Prostate gland (tissue), 2 donors: ENCODE measurements at places on chromosomes 5 and 9. TPM values are rescaled to one million over a fixed set of nuclear protein-coding genes. Genes with fewer than 3 reads are reported as not detected.

- H3K27ac ChIP-seq, result no peak overlapping the region
- no peak overlapping the region for H3K4me3 ChIP-seq
- H3K27me3 ChIP-seq, result no peaks in the 10 kb centered on the region
- DNase-seq, result peak; percentile 66
These were observed 97.5 kb downstream of the COL5A1 start for GRCh38 chr9:134738869-134739659.

GRCh38 chr9:125835655-125836054 is 88.5 kb downstream of the PBX3 start:
- H3K4me3 ChIP-seq, result no peak overlapping the region
- DNase-seq, result no peak

GRCh38 chr5:147966326-147966725 is 60.0 kb upstream of the C5orf46 start:
- H3K36me3 ChIP-seq, result no peaks in the 10 kb centered on the region
- H3K4me1 ChIP-seq, result no peaks in the 10 kb centered on the region
- H3K27ac ChIP-seq, result no peak overlapping the region
- no peak for DNase-seq
- H3K4me3 ChIP-seq, result no peak overlapping the region

DNA sequence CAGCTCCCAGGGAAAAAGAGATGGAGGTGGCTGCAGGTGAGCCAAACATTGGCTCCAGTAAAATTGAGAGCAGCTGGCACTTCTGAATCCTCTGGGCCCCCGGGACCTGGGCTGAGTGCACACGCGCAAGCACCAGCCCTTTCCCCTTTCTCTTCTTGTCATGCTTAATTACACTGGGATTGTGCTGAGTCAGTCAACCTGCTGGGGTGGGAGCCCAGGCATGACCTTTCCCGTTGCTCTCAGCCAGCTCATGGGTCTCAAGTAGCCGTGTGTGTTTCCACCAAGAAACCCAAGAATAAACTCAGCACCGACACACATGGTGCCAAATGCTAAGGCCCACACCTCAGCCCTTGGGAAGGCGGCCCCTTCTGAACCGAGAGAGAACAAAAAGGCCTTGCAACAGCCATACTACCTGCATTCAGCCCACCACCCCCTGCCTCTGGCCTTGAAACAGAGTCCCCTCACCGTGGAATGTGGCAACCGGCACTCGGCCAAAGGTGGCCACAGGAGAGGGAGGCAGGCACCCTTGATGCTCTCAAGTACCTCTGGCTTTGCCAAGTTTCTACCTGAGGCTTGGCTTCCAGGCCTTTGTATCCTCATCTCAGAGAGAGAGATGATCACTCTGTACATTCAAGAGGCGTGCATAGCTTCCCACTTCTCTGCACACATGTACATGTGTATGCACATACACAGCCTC is 28.1 kb downstream of the SLIT3 start:
- DNase-seq, result no peak
- peaks cover 3% of the 10 kb centered on the region for H3K4me1 ChIP-seq
- no peak overlapping the region for H3K4me3 ChIP-seq
- H3K27me3 ChIP-seq, result no peaks in the 10 kb centered on the region
- H3K27ac ChIP-seq, result no peak overlapping the region

DNA sequence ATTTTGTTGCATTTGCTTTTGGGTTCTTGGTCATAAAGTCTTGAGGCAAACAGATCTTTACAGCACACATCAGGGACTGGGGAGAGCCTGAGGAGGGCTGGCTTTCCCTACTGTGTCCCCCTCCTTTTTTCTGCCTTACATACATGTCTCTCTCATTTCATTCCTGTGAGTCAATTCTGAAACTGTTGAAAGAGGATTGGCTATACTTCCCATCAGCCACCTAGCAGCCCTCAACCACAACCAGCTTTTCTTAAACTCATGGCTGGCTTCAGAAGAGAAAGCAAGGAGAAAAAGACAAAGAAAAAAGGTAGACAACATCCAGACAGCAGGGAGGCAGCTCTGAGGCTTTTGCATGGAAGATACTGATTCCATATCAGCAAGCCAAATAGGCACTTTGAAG is 374.8 kb upstream of the KIF2A start:
- no peaks in the 10 kb centered on the region for H3K36me3 ChIP-seq
- no peak overlapping the region for H3K4me3 ChIP-seq
- H3K27ac ChIP-seq, result no peak overlapping the region
- no peaks in the 10 kb centered on the region for H3K27me3 ChIP-seq

Gene ADRA1B
- 0.74 TPM for total RNA-seq

Gene ZFP2
- 4.5 TPM for total RNA-seq

GRCh38 chr5:37615184-37615583 is 224.7 kb downstream of the GDNF start:
- no peak for DNase-seq
- H3K4me3 ChIP-seq, result no peak overlapping the region
- H3K36me3 ChIP-seq, result no peaks in the 10 kb centered on the region
- H3K27ac ChIP-seq, result no peak overlapping the region
- no peaks in the 10 kb centered on the region for H3K27me3 ChIP-seq

Gene RELL2
- 7.2 TPM for total RNA-seq

Gene FBN2
- 0.82 TPM for total RNA-seq

DNA sequence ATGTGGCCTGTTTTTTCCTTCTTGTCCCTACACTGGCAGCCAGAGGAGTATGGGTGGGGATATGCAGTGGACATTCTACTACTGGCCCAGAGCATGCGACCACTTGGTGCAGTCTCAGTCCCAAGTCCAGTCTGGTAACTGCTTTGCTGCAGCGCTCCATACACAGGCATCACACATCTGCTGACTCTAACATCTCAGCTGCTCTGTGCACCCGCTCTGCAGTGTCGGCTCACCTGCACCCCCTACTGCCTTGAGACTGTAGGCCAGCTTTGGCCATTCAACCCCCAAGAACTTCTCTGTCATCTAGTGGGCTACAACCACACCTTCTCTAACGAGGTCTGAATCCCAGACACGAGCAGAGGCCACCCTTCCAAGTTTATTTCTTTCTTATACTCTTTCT is 46.4 kb upstream of the SLCO6A1 start:
- H3K36me3 ChIP-seq, result no peaks in the 10 kb centered on the region
- no peak for DNase-seq
- no peaks in the 10 kb centered on the region for H3K4me1 ChIP-seq
- no peak overlapping the region for H3K4me3 ChIP-seq

GRCh38 chr9:127153501-127153900 is 31.1 kb upstream of the ANGPTL2 start:
- H3K27me3 ChIP-seq, result no peaks in the 10 kb centered on the region
- H3K36me3 ChIP-seq, result no peaks in the 10 kb centered on the region
- no peaks in the 10 kb centered on the region for H3K4me1 ChIP-seq
- no peak for DNase-seq

Gene EFCAB9
- not detected for total RNA-seq

DNA sequence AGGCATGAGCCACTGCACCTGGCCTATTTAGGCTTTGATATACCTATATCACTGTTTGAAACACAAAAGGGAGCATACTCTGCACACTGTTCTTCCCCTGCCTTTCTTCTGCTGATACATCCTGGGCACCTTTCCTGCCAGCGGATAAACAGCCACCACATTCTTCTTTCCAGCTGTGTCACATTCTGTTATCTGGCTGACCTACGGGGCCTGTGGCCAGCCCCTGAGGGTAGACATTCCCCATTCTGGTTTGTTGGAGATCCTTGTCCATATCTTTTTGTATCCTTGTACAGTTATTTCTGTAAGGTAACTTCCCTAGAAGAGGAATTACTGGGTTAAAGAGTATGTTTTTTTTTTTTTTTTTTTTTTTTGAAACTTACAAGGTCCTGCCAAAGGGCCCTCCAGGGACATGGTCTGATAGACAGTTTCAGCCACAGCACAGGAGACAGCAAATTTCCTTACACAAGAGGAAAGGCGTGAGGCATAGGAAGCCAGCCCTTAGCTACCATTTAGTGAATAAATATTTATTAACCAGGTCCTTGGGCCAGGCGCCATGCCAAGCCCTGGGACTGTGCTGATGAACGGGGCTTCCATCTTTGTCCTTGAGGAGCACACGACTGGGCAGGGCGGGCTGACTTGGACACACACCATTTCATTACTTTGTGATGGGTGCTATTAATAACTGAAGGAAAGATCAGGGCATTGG is 57.8 kb downstream of the ERGIC1 start:
- H3K4me3 ChIP-seq, result no peak overlapping the region
- no peaks in the 10 kb centered on the region for H3K4me1 ChIP-seq
- no peak for DNase-seq
- peaks cover 6% of the 10 kb centered on the region for H3K36me3 ChIP-seq
- peak overlapping the region; percentile 58 for H3K27ac ChIP-seq

DNA sequence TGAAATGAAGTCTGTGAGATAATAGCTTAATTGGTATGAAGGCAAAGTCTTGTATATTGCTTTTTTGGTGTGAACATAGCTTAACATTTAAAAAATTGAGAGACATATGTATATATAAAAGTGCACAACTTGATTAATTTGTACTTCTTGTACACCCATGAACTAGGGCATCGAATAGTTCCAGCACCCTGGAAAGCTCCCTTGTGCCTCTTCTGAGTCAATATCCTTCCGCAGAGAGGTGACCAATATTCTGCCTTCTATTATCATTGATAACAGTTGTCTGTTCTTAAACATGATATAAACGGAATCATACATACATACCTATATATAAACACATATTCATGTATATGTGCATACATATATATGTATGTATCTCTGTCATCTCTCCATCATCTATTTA is 185.4 kb downstream of the PHF2 start:
- peaks cover 1% of the 10 kb centered on the region for H3K27me3 ChIP-seq
- no peaks in the 10 kb centered on the region for H3K4me1 ChIP-seq
- DNase-seq, result no peak
- no peak overlapping the region for H3K4me3 ChIP-seq

Gene TMEFF1
- 1.7 TPM for total RNA-seq

DNA sequence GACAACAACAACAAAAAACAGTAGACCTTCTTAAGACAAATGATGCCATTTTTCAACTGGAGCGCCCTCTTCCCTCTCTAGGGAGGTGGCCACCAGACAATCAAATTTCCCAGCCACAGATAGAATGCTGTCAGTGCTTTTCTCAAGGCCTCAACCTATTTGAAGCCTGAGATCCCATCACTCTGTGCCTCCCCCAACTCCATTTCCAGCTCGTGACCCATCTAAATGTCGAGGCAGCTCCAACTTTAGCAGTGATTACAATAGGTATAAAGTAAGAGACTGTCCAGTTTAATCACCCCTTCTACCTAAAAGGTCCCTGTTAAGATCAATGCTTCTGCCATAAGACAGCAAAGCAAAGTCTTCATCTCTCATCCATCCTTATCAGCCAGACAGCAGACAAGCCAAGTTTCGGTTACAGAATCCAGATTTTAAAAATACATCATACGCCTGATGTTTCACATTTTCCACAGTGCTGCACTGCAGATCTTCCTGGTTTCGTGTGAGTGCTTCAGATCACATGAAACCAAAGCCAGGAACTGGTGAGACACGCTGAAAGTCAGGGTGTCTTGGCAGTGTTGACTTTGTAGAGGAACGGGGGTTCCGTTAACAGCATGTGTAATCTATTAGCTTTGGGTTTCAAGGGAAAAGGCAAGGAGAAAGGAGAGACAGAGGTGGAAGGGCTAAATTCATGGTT is 447.8 kb downstream of the ENC1 start:
- H3K4me1 ChIP-seq, result no peaks in the 10 kb centered on the region
- no peak overlapping the region for H3K4me3 ChIP-seq
- H3K36me3 ChIP-seq, result no peaks in the 10 kb centered on the region
- H3K27me3 ChIP-seq, result no peaks in the 10 kb centered on the region
- H3K27ac ChIP-seq, result no peak overlapping the region

DNA sequence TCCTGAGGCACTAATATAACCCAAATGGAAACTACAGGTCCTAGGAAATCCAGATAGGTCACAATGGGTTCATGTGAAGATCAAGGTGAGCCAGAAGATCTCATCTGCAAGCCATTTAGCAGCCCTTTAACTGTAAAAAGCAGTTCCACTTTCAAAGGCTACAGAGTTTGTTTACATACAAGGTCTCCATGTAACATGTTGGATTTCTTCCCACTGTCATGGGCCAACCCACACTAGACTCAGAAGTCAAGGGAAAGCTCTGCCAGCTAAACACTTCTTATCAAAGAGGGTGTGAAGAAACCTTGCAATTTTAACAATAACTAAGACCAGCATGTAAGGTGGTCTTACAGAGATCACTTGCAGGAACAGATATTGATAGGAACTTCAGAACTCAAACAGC is 3.8 kb upstream of the CTNNAL1 start:
- no peaks in the 10 kb centered on the region for H3K27me3 ChIP-seq
- H3K4me1 ChIP-seq, result no peaks in the 10 kb centered on the region
- no peak overlapping the region for H3K27ac ChIP-seq

- DNase-seq, result no peak
- peaks cover 10% of the 10 kb centered on the region for H3K4me1 ChIP-seq
- no peak overlapping the region for H3K4me3 ChIP-seq
These were observed 72.0 kb upstream of the IQGAP2 start for GRCh38 chr5:76331126-76331525.

GRCh38 chr5:35852084-35852734 is 4.5 kb upstream of the IL7R start:
- H3K4me3 ChIP-seq, result no peak overlapping the region
- DNase-seq, result no peak
- H3K4me1 ChIP-seq, result no peaks in the 10 kb centered on the region
- H3K27ac ChIP-seq, result no peak overlapping the region
- H3K27me3 ChIP-seq, result no peaks in the 10 kb centered on the region
- no peaks in the 10 kb centered on the region for H3K36me3 ChIP-seq

Gene ABLIM3
- 11.7 TPM for total RNA-seq

Gene CERCAM
- total RNA-seq, result 30.5 TPM

Gene MAMDC2
- 4.2 TPM for total RNA-seq

Gene CCT5
- 113 TPM for total RNA-seq

- H3K4me1 ChIP-seq, result peaks cover 9% of the 10 kb centered on the region
- peaks cover 3% of the 10 kb centered on the region for H3K27me3 ChIP-seq
- no peak for DNase-seq
- H3K4me3 ChIP-seq, result no peak overlapping the region
- H3K36me3 ChIP-seq, result no peaks in the 10 kb centered on the region
These were observed 26.8 kb upstream of the ANKRD33B start for GRCh38 chr5:10536931-10537579.

Gene CKMT2
- 9.8 TPM for total RNA-seq

Gene HARS2
- total RNA-seq, result 28.1 TPM

DNA sequence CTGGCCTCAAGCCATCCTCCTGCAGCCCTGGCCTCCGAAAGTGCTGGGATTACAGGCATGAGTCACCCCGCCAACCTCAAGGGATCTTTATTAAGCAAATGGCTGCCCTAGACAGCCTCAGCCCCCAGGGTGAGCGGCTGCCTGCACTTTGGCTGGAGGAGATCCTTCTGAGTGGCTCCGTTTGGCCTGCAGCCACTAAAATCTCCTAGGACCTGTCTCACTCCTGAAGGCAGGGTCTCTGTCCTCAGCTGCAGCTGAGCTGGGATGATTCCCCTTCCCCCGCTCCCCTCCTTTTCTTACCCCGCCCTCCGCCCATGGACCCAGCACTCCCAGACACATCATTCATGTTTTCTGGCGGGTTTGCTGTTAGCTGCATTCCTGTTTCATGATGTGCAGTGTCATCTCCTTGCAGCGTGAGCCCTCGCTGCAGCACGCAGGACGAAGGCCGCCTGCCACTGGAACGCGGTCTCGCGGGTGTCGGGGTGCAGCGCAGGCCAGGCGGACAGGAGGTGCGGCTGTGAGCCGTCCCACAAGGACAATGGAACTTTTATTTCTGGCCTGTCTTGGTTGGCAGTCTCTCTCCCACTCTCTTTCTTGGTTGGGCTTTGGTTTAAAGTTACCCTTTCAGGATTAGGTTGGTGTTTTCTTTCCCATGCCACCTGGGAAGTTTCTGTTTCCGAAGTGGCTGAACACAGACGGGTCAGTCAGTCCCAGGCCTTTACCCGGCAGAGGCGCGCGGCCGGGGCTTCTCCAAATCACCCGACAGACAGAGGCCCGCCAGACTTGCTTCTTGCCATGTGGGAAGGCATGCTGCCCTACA is 137.1 kb downstream of the FOXD1 start:
- H3K4me1 ChIP-seq, result no peaks in the 10 kb centered on the region
- H3K27me3 ChIP-seq, result no peaks in the 10 kb centered on the region
- no peak overlapping the region for H3K4me3 ChIP-seq
- H3K27ac ChIP-seq, result no peak overlapping the region

Gene ANKRD20A1
- 1.0 TPM for total RNA-seq
